SK-N-SH (cell line): ENCODE measurements at places on chromosomes 5 and 9.

DNA sequence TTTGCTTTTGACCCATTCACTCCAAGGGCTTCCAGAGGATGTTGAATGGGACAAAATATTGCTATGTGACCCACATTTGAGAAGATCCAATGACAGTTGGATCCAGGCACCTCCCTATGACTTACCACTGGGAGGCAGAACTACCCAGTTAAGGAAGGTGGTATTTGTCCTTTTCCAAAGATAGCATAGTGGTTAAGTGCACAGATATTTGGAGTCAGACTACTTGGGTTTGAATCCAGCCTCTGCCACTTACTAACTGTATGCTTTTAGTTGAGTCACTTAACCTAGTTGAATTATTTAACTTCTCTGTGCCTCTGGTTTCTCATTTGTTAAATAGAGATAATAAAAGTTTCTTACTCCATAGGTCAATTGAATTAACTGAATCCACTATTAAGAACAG lies 74.5 kb upstream of the PALM2AKAP2 start:
- DNase-seq, result no peak

GRCh38 chr9:126608551-126608950 lies 5.2 kb upstream of the LMX1B start:
- no peak for DNase-seq

DNA sequence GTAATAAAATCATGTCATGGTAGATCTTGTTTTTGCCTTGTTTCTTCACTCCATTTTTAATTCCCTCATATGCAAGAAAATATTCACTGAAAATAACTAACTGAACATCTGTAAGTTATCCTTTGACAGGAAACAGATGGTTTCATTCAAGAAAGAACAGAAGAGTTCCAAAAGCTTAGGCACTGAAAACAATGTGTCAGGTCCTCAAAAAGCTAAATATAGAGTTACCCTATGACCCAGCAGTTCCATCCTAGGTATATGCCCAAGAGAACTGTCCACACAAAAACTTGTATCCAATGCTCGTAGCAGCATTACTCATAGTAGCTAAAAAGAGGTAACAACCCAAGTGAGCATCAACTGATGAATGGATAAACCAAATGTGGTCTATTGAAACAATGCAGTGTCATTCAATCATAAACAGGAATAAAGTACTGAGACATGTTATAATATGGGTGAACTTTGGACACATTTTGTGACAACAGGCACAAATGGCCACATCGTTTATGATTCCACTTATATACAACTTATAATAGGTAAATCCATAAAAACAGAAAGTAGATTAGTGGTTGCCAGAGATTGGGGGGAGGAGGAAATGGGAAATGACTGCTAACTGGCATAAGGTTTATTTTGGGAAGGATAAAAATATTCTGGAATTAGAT lies 231.0 kb downstream of the FRMD3 start:
- DNase-seq, result no peak

DNA sequence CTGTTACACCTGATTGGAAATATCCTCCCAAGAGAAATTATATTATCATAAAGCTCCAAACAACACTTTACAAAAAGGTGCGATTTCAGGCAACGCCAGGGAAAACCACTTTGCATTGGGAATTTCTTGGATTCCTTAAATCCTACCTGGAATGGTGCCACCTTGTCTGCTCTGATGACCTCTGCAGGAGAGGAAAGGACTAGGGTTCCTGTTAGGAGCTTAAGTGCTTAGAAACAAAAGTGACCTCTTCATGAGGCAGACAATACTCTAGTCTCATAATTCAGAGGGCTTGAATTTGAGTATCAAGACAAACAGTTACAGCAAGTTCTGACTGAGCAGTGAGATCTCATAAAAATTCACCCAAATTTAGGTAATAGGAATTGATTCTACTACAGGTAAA lies 33.9 kb upstream of the GLIS3 start:
- DNase-seq, result no peak

DNA sequence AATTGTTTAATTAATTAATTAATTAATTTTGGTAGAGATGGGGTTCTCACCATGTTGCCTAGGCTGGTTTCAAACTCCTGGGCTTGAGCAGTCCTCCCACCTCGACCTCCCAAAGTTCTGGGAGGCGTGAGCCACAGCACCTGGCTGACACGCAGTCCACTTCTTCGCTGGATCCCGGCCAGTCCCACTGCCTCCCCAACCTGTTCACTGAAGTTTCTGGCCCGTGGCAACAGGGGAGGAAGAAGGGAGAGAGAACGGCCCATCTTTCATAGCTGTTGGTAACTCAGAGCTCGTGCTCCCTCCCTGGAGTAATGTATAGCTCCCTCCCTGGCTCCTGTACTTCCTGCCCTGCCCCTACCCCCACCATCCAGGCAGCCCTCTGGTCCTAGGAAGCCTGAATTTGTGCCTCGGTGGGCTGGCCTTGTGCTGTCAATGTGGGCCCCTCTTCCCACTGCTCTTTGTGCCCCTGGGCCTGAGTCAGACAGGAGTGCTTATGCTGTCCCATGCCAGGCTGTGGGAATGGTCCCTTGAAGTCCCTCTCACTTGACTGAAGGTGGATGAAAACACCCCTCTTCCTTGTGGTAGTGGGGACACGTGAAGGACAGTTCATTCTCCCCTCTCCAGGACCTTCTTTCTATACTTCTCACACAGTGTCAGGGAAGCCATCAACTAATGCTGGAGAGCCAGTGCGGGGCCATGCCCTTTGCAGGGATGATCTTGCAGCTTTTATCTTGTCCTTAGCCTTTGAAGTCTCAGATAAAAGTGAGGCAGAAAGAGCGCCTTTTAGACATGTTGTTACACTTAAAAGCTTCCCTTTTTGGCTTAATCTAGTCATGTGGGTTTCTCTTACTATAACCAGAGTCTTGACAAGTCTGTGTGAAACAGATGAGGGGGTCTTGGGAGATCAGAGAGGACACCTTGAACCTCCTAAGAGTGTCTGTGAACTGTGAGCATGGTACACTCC lies 38.1 kb downstream of the ANGPTL2 start:
- no peak for DNase-seq

- DNase-seq, result peak; percentile 63
Measured at GRCh38 chr9:136535070-136535469, 10.8 kb downstream of the NOTCH1 start.

GRCh38 chr9:27022920-27023319 lies 17.4 kb upstream of the LRRC19 start:
- DNase-seq, result no peak

DNA sequence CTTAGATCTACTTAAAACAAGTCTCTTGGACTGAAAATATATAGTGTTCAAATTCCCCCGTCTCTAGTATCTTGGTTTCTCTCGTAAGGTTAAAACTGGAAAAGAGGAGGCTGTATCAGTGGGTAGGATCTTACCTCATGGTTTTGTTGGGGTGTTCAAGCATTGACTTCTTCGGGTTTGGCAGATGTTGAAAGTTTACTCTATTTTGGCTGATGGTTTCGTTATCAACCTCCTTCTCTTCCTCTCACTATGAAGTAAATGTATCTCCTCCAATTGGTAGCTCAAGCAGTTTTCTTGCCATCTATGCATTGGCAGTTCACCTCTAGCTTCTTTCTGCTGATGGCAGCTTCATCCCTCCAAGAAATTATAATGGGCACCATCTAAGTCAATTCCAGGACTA lies 506.5 kb upstream of the GRIN3A start:
- no peak for DNase-seq

DNA sequence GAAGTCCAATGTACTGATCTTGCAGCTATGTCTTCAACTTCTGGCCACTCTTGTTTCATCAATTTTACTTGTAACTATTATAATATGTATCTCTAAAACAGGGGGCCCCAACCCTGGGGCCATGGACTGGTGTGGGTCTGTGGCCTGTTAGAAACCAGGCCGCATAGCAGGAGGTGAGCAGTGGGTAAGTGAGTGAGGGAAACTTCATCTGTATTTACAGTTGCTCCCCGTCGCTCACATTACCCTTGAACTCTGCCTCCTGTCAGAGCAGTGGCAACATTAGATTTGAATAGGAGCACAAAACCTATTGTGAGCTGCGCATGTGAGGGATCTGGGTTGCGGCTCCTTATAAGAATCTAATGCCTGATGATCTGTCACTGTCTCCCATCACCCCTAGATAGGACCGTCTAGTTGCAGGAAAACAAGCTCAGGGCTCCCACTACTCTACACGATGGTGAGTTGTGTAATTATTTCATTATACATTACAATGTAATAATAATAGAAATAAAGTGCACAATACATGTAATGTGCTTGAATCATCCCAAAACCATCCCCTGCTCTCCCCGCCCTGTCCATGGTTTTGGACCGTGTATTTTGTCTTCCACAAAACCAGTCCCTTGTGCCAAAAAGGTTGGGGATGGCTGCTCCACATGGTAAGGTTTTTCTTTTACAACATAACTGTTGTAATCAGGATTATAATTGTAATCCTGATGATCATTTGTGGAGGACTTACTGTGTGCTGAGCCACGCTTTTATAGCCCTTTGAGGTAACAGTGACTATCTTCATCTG lies 26.9 kb upstream of the SH3PXD2B start:
- DNase-seq, result no peak

GRCh38 chr5:154368041-154368800 lies 77.6 kb upstream of the SAP30L start:
- peak; percentile 24 for DNase-seq

DNA sequence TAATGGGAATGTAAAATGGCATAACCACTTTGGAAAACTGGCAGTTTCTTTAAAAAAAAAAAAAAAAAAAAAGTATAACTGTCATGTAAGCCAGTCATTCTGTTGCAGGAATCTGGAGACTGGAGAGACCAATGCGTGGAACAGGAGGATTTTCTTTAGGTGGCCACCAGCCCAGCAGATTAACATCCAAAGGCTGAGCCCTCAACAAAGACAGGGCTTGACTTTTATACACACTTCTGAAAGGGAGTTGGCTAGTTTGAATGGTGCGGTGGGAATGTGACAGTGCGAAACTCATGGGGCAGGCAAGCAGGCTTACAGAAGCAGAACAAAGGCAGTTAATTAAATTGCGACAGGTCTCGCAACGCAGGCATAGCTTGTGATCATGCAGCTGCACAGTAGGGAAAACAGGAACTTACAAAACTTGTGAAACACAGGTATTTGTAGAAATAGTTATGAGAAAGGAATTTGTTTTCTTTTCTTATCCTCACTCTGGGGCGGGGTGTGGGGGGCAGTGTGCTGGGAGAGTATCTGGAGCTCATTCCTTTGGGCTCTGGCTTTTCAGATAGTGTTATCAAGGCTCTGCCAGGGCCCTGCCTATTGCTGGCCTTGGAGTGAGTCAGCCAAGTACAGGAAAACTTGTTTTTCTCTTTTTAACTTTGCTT lies 12.0 kb downstream of the UIMC1 start:
- DNase-seq, result no peak

DNA sequence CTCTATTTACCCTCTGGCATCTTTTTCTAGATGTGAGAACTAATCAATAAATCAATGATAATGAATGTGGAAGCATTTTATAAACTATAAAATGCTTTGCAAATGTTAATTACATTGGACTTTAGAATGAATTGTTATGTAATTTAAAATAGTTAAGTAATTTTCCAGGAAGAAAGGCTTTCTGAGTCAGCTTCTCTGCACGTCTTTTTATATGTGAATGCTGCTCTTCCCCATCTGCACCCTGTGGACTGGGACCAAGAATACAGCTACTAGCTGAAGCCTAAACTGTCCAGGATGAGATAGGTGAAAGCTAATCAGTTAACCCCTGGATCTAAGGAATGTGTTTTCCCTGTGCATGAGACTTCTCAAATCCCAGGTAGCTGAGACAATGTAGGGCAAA lies 292.9 kb downstream of the NR3C1 start:
- no peak for DNase-seq

DNA sequence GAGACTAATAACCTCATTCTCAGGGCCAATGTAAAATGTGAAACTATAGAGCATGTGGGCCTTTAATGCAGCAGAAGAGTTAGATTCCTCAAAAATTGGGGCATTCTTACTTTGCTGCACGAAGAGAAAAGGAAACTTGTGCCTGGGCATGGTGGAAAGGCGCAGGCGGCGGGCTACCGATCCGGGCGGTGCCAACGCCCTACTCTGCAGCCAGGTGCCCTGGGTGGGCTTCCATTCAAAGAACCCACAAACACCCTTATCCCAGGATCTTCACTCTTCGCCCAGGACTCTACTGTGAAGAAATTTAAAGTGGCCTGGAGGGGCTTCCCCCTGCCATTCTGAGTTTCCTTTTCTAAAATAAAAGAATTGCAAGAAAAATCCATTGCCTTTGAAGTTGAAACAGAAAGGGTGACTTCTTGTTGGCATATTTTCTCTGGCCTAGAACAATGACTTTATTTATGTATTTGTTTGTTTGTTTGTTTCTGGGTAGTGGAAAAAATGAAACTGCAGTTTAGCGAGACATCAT lies 124.9 kb downstream of the TMEM161B start:
- no peak for DNase-seq

GRCh38 chr5:30765227-30765626 lies 428.3 kb upstream of the CDH6 start:
- no peak for DNase-seq

DNA sequence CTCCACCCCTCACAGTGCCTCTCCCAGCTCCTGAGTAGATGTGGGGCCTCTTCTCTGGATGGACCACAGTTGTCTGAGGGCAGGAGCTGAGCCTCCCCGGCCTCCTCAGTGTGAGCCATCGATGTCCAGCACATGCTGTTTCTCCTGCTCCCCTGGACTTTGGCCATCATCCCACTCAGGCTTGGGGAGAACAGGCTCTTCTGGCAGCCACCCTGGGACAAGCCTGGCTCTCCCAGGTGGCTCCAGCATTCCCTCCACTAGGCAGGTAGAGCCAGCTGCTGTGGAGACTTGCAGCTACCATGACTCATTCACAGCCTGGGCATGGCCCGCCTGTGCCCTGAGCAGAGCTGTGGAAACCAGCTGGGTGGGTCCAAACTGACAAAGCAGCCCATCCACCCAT lies 77.0 kb downstream of the CSNK1A1 start:
- DNase-seq, result no peak

- DNase-seq, result no peak
Measured at GRCh38 chr9:84781931-84782866, 112.7 kb downstream of the NTRK2 start.

DNA sequence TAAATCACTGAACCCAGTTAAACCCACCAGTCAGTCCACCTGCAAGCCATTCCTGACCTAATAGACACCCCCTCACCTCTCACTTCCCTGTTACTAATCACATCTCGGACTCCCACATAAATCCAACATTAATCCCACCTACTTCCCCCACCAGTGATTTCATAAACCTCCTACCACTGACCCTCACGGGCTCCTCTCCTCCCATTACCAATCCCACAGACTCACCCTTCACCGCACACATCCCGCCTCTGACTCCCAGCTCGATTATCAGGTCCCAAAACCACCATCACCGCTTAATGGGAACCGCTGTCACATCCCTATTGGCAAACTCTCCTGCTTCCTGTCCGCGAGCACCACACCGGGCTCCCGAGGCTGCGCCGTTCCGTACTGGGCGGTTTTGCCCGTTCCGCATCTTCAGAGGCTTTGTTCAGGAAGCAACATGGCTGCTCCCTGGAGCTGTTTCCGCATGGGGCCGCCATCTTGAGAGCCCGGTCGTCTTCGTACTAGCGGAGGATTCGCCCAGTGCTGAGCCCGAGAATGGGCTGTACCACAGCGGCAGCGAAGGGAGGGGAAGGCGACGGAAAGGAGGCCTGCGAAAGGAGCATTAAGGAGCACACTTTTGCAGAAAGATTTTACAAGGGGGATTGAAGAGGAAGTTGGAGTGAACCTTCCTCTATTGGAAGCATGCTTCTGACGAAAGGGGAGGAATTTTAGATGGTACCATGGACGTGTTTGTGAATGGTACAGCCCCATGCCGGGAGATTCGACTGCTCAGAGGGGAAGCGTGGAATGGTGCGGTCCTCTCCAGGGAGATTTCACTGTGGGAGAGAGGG lies at the start of gene ZNF300:
ZNF300 (minus strand) TSS at position 502 of the 833 bp plus-strand sequence. CDS start 1,825 bp downstream, outside the sequence.
- DNase-seq, result peak; percentile 84

GRCh38 chr9:84315278-84315877 lies 25.2 kb downstream of the SLC28A3 start:
- peak; percentile 53 for DNase-seq
